Activated CD8-positive, alpha-beta T cell treated with anti-CD3 and anti-CD28 coated beads, Interleukin-2, amount 10 ng/mL, durations not matched to agents 7 days and 5 days (primary cell): ENCODE measurements at places on chromosomes 16 and 17.

GRCh38 chr17:16122697-16123434 is 92.5 kb downstream of the NCOR1 start:
- no peak for DNase-seq

DNA sequence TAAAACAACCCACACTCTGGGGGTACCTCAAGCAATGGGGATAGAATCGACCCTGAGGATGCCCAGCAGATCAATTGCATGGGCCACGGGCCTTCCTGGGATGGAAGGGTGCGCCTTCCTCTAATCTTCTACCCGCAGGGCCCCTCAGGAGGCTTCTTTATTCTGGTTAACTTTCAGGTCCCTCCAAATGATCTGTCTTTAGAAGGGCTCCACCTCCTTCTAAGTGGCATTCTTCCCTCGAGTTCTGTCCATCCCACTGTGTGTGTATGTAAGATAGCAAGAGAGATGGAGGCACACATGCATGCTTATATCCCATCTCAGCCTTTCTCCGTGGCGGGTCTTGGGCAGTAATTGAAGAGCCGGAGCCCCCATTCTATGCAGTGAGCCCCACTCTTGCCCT is 125.7 kb downstream of the MRM1 start:
- no peak for DNase-seq

- DNase-seq, result no peak
Observed at GRCh38 chr17:41919840-41920579, 1.3 kb upstream of the ACLY start.

- no peak for DNase-seq
Observed at GRCh38 chr17:72553051-72553755, 432.4 kb downstream of the SOX9 start.

DNA sequence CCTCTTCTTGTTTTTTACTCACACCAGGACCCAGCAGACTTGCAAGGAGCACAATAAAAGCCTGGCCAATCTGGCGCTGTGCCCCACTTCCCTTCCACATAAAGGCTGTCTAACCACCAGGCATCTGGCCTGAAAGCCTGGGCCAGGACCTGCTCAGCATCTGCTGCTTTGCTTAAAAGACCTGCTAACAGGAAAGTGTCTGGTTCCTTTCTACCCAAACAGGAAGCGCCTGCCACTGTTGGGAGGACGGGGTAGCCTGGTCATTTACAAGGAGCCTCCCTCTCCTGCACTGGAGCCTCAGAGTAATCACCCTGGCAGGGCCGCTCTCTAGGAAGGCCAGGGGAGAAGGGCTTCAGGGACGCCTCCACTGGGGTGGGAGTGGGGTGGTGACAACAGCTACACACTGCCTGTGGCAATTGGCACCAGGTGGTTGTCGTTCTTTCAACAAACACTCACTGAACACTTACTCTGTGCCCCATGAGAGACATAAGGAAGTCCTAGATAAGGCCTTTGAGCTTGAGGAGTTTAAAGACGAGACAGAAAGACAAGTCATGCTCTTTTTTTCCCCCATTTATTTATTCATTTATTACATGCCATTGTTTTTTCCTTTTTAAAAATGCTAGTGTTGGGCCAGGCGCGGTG is 6.3 kb upstream of the MMP28 start:
- DNase-seq, result peak; percentile 44

DNA sequence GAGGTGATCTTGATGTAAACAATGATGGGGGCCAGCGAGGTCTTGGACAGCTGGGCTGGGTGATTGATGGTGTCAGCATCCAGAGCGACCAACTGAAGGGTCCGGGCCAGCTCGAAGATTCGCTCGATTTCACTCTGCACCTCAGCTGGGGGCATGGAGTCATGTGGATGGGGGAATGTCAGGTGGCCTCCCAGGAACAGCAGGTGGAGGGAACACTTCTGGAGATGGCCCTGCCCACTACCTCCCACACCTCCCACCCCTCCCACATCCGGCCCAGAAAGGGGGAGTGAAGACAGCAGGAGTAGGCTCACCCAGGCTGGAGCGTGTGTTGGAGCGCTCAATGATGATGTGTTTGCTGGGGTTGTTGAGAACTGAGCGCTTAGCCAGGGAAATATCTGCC is 13.7 kb downstream of the CACNB1 start:
- DNase-seq, result no peak

- no peak for DNase-seq
Observed at GRCh38 chr17:78999056-78999768, 10.4 kb downstream of the CANT1 start.

- DNase-seq, result no peak
Observed at GRCh38 chr17:74187761-74188160, 15.7 kb upstream of the RPL38 start.

- DNase-seq, result no peak
Observed at GRCh38 chr16:84413244-84414004, 45.1 kb downstream of the ATP2C2 start.

GRCh38 chr16:29959293-29959692 is 2.6 kb upstream of the TMEM219 start:
- no peak for DNase-seq

DNA sequence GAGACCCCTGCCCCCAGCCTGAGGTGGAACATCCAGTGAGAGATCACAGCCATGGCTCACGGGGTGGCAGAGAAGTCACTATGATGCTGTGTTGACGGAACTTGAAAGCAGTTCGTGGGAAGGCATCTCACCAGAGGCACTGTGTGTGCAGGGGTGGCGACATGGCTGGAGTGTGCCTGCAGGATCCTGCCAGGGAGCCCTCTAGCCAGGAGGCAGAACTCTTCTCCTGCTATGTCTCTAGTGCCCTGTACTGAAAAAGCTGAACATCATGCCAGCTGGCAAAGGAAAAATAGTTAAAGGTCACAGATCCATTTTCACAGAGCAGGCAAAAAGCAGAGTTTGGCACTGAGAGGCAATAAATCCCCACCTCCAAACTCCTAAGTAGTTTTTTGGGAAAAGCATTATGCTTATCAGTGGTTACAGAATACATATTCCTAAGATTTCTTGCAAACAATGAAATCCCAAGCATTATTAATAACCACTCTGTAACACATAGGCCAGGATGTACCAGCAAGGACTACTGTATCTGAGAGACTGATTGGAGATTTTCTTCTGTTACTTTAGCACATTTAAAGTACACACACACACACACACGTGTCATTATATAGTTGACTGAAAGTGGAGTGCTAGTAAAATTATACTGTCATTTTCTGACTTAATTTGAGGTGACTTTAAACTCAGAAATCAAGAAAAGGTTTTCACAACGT is 36.8 kb downstream of the TNRC6C start:
- DNase-seq, result no peak

GRCh38 chr17:71850812-71851211 is 270.0 kb upstream of the SOX9 start:
- DNase-seq, result no peak

GRCh38 chr16:88931936-88932335 is 45.1 kb downstream of the CBFA2T3 start:
- DNase-seq, result no peak

GRCh38 chr16:89026121-89026612 is 49.2 kb upstream of the CBFA2T3 start:
- DNase-seq, result peak; percentile 71

DNA sequence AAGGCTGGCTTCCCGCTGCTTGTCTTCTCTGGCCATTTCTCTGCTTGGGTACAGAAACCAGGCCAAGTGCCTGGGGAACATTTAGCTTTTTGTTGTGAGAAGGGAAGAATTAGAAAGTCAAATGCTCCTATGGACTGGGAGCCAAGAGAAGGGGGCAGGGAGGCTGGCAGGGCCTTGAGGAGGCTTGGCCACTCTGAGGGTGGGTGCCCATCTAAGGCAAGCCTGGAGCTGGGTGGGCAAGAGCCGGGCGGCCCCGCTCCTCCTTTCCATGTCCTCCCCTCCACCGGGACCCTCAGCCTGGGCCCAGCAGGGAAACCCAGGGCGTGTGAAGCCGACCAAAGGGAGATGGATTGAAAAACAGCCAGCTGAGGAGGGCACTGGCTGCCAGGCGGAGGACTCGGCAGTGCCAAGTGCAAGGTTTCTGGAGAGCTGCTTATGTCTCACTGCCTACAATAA is 69.4 kb downstream of the NTN1 start:
- no peak for DNase-seq

DNA sequence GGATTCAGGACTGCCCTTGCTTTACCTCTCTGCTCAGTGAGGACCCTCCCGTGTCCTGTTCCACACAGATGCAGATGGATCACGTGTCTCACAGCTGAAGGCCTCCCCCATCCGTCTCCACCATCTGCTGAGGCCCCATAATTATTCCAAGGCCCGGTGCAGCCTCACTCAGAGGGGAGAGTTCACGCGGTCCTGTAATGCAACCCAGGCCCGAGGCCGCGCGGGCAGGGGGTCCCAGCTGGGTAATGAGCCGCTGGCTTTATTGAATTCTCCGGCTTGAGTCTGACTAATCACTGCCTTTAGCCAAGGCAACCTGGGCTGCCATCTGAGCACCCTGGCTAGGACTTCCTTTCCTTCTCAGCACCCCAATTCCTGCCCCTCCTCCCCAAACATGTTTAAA is 4.4 kb upstream of the WFIKKN2 start:
- DNase-seq, result no peak

- DNase-seq, result no peak
Observed at GRCh38 chr16:66553223-66553622, 847 bp downstream of the CKLF start.

DNA sequence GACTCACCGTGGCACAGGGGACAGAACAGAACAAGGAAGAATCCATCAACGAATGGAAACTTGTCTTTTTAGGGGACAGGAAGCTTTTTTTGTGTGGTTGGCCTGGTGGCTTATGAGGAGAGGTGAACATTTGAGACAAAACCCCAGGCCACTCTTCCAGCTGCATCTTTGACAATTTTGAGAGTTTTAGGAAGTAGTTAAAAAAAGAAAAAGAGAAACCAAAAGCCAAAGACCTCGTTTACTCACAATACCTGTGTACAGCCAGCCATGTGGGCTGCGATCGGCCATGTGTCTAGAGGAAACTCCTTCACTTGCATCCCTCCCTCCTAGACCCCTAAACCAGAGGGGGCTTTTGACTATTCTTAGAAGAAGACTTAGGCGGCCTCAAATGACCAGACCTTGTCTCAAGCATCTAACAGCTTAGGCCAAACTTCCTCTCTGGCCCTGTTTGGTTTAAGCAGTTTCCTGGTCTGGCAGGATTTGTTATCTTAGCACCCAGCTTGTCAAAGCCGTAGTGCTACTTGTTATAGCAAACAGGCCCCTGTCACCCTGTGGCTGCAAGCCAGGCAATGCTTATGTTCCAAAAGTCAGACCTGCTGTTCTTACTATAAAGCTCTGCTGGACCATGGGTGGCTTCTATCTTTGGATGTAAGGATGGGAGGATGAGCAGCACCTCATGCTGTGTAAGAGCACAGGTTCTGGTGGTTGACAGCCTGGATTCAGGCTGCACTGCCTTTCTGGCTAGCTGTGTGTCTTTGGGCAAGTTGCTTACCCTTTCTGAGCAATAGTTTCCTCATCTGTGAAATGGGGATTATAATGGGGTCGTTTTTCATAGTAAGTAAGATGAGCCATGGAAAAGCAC is 17.7 kb downstream of the KSR1 start:
- peak; percentile 85 for DNase-seq

DNA sequence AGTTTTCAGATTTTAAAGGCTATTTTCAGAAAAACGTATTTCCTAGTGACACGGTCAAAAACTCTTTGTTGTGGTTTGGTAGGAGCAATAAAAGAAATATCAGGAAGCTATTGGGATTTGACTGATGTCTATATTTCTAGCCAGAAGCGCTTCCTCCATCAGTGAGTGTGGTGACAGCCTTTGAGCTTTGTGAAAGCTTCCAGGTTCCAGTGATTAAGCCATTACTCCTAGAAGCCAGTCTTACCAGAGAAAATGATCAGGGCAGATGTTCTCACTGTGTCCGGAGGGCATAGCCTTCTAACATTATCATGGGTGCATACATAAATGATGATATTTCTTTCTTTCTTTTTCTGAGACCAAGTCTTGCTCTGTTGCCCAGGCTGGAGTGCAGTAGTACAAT is 39.6 kb downstream of the MAP2K6 start:
- no peak for DNase-seq

- no peak for DNase-seq
Observed at GRCh38 chr17:17508019-17508535, 11.9 kb upstream of the RASD1 start.

GRCh38 chr16:74865922-74866598 is 91.4 kb upstream of the FA2H start:
- no peak for DNase-seq

DNA sequence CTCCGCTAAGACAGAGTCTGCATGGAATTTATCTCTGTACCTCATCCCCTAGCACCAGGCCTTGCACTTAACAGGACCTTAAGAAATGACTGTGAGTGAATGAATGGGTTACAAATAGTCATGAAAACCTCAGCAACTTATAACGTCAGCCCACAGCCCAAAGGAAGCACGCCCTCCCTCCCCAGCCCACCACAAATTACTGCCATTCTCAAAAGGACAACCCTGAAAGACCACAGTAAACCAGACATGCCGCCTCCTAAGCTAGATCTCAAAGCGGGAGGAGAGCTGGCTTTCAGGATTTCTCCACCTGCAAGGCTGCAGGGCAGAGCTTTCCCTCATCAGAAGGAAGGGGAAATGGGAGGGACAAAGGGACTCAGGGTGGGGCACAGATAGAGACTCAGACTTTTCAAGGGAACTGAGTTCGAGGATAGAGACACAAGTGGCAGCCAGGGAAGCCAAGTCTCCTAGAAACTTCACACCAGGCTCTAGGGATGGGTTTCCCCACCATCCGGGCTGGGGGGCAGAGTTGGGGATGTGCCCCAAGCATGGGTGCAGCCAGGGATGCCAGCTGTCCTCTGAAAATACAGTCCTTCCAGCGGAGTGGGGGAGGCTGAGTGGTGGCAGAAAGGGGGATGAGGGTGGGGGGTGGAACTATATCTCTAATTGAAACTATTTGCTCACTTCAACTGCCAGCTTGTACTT is 56.7 kb downstream of the PLXDC1 start:
- DNase-seq, result peak; percentile 79

- DNase-seq, result no peak
Observed at GRCh38 chr16:907842-908241, 62.9 kb downstream of the LMF1 start.

- no peak for DNase-seq
Observed at GRCh38 chr16:84625556-84625955, 7.7 kb upstream of the COTL1 start.

- no peak for DNase-seq
Observed at GRCh38 chr16:68473358-68474070, 25.2 kb upstream of the SMPD3 start.

- DNase-seq, result no peak
Observed at GRCh38 chr16:2792940-2793339, 5.3 kb upstream of the PRSS41 start.

- DNase-seq, result no peak
Observed at GRCh38 chr16:30430428-30430970, 669 bp upstream of the DCTPP1 start.

DNA sequence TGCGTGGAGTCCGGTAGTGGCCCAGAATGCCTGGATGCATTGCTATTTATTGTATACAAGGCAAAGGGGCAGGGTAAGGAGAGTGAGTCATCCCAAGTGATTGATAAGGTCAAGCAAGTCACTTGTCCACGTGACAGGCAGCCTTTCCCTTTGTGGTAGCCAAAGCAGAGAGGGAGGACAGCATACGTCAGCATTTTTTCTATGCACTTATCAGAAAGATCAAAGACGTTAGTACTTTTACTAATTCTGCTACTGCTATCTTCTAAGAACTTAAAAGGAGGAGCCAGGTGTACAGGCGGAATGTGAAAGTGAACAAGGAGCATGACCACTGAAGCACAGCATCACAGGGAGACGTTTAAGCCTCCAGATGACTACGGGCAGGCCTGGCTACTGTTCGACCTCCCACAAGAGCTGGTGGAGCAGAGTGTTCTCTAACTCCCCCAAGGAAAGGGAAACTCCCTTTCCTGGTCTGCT is 47.9 kb upstream of the ARL4D start:
- DNase-seq, result no peak

- DNase-seq, result no peak
Observed at GRCh38 chr17:74522381-74523105, 8.7 kb downstream of the CD300LB start.

GRCh38 chr17:41404024-41404671 is 6.7 kb upstream of the KRT31 start:
- DNase-seq, result peak; percentile 24
